ENCODE measurements at places on chromosomes 3 and 15. TPM values are rescaled to one million over a fixed set of nuclear protein-coding genes. Genes with fewer than 3 reads are reported as not detected.
A peak's percentile ranks its signal among the peaks of the same experiment; 100 is the strongest.

GRCh38 chr3:143041903-143042302 lies 40.5 kb downstream of the U2SURP start:
- peaks cover 67% of the 10 kb centered on the region for H3K36me3 ChIP-seq
- no peaks in the 10 kb centered on the region for H3K4me1 ChIP-seq
- H3K27ac ChIP-seq = no peak overlapping the region
- no peak for DNase-seq
- H3K27me3 ChIP-seq = no peaks in the 10 kb centered on the region

GRCh38 chr15:34047893-34048775 lies 9.1 kb upstream of the AVEN start:
- no peaks in the 10 kb centered on the region for H3K36me3 ChIP-seq
- no peaks in the 10 kb centered on the region for H3K27me3 ChIP-seq
- no peak overlapping the region for H3K4me3 ChIP-seq
- H3K4me1 ChIP-seq = no peaks in the 10 kb centered on the region

DNA sequence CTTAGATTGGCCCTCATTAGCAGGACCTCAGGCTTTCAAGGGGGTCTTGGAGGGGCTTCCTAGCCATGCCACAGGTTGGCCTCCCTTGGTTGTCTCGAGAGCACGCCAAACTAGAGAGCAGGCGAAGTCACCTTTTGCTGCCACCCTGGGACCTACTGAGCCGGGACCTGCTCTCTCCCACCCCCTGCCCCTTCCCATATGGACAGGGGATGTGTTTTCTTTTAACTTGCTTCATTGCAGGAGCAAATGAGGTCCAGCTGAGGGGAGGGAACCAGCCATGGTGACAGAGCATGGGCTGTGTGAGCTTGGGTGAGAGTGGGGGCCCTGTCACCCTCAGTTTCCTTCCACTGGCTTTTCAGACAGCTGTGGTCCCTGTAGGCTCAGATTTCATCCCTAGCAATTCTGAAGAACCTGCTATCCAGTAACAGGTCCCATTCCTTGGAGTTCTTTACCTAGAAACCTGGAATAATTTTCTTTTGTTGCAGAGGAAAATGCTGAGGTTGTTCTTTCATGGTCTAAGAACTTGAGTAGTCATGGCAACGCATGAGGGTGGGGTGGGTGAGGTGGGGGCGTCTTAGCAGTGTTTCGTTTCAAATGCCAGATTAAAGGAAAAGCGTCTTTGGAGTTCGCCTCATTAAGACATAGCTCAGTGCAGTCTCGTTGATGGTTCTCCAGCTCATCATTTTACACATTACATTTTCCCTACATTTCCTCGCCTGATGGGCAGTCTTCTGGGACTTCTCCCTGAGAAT lies 20.1 kb upstream of the MAGEF1 start:
- no peak overlapping the region for H3K27ac ChIP-seq
- peaks cover 15% of the 10 kb centered on the region for H3K4me1 ChIP-seq

DNA sequence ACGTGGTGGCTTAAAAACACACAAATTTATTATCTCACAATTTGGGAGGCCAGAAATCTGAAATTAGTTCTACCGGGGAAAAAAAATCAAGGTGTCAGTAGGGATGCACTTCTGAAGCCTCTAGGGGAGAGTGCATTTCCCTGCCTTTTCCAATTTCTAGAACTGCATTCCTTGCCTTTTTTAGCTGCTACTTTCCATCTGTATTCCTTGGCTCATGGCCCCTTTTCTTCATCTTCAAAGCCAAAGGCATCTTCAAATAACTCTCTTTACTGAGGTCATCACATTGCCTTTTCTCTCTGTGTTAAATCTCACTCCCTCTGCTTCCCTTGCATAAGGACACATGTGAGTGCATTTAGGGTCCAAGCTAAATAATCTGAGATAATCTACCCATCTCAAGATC lies 69.5 kb upstream of the NEO1 start:
- H3K36me3 ChIP-seq = no peaks in the 10 kb centered on the region
- no peak overlapping the region for H3K4me3 ChIP-seq
- H3K4me1 ChIP-seq = no peaks in the 10 kb centered on the region

GRCh38 chr15:95365511-95366107 lies 964.9 kb upstream of the NR2F2 start:
- H3K4me3 ChIP-seq = no peak overlapping the region
- peaks cover 14% of the 10 kb centered on the region for H3K4me1 ChIP-seq
- peak overlapping the region; percentile 29 for H3K27ac ChIP-seq
- no peak for DNase-seq
- no peaks in the 10 kb centered on the region for H3K27me3 ChIP-seq

DNA sequence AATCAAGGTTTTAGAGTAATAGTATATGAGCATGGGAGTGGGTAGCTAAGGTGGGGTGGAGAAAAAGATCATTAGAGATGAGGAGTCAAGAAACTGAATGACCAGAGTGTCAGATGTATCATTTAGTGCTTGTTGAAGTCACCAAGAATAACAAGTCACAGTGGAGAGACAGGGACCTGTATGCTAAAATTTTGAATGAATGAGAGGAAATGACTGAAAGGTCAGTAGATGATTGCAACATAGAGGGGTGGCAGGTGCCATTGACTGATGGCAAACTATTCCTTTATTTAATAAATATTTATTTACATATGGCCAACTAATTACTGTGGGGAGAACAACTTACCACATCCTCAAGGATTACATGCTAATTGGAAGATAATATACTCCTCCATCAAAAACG lies 75.0 kb upstream of the ANKRD28 start:
- no peak overlapping the region for H3K4me3 ChIP-seq
- no peak for DNase-seq
- no peaks in the 10 kb centered on the region for H3K27me3 ChIP-seq
- no peaks in the 10 kb centered on the region for H3K36me3 ChIP-seq
- no peaks in the 10 kb centered on the region for H3K4me1 ChIP-seq

GRCh38 chr3:142278451-142278850 lies 53.1 kb upstream of the GK5 start:
- no peak for DNase-seq
- no peaks in the 10 kb centered on the region for H3K36me3 ChIP-seq
- H3K27ac ChIP-seq = no peak overlapping the region
- H3K4me3 ChIP-seq = no peak overlapping the region
- no peaks in the 10 kb centered on the region for H3K27me3 ChIP-seq
- no peaks in the 10 kb centered on the region for H3K4me1 ChIP-seq

GRCh38 chr3:100966049-100966491 lies 27.2 kb downstream of the ABI3BP start:
- DNase-seq = no peak
- no peak overlapping the region for H3K4me3 ChIP-seq
- no peaks in the 10 kb centered on the region for H3K27me3 ChIP-seq
- no peaks in the 10 kb centered on the region for H3K36me3 ChIP-seq

DNA sequence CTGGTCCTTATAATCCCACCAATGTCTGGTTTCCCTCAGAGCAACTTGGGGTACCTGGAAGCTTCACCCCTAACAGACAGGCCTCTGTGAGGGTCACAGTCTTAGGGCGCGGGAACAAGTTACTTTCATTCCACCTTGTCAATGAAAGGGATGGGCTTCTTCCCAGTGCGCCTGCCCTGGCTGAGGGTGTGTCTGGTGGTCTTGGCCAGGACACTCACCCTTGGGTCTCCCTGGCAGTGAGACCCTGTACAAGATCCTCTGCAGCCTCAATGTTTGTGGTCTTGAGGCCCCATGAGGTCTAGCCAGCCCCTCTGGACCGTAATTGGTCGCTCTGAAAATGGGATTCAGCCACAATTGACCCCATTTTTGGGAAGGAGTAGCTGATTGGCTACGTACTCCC lies 40.2 kb downstream of the SMAD6 start:
- H3K4me1 ChIP-seq = peaks cover 31% of the 10 kb centered on the region
- H3K4me3 ChIP-seq = no peak overlapping the region
- H3K36me3 ChIP-seq = no peaks in the 10 kb centered on the region
- no peak for DNase-seq
- H3K27ac ChIP-seq = no peak overlapping the region
- H3K27me3 ChIP-seq = no peaks in the 10 kb centered on the region

The FBXL22 gene
- 4.9 TPM for total RNA-seq

GRCh38 chr3:59576606-59577005 lies 526.8 kb upstream of the CFAP20DC start:
- no peak overlapping the region for H3K27ac ChIP-seq
- no peak overlapping the region for H3K4me3 ChIP-seq
- H3K27me3 ChIP-seq = no peaks in the 10 kb centered on the region
- peaks cover 29% of the 10 kb centered on the region for H3K4me1 ChIP-seq

GRCh38 chr3:77203851-77204250 lies 164.0 kb downstream of the ROBO2 start:
- H3K4me1 ChIP-seq = no peaks in the 10 kb centered on the region
- H3K36me3 ChIP-seq = no peaks in the 10 kb centered on the region
- no peaks in the 10 kb centered on the region for H3K27me3 ChIP-seq
- DNase-seq = no peak
- H3K27ac ChIP-seq = no peak overlapping the region
- no peak overlapping the region for H3K4me3 ChIP-seq

DNA sequence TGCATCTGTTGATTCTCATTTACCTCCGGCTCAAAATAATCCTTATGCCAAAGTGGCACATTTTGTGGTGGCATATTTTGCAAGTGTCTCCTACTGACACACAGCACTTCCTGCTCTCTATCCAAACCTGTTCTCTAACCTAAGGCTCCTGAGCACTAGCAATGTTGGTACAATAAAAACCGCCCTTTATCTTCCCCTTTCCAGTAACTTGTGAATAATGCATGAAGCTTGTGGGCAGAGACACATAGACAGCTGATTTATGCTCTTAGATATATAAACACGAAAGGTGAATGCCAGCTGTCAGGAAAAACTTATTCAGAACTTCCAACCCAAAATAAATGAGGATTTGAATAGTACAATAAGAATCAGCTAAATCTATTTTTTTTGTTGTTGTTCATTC lies 34.6 kb upstream of the ARPIN start:
- no peak overlapping the region for H3K27ac ChIP-seq
- H3K4me1 ChIP-seq = no peaks in the 10 kb centered on the region
- no peak for DNase-seq
- H3K36me3 ChIP-seq = no peaks in the 10 kb centered on the region
- H3K27me3 ChIP-seq = no peaks in the 10 kb centered on the region

GRCh38 chr3:197317250-197317963 lies 19.0 kb upstream of the DLG1 start:
- no peak for DNase-seq
- no peaks in the 10 kb centered on the region for H3K27me3 ChIP-seq
- peaks cover 3% of the 10 kb centered on the region for H3K4me1 ChIP-seq

DNA sequence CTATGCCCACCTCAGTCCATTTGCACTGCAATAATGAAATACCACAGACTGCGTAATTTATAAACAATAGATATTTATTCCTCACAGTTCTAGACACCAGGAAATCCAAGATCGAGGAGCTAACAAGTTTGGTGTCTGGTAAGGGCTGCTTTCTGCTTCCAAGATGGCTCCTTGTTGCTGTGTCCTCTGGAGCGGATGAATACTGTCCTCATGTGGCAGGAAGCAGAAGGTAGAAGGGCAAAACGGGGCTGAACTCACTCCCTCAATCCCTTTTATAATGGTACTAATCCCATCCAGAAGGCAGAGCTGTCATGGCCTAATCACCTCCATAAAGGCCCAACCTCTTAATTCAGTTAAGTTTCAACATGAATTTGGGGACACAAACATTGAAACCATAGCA lies 75.3 kb downstream of the P2RY1 start:
- no peak for DNase-seq
- no peaks in the 10 kb centered on the region for H3K27me3 ChIP-seq
- H3K4me1 ChIP-seq = no peaks in the 10 kb centered on the region
- no peaks in the 10 kb centered on the region for H3K36me3 ChIP-seq
- no peak overlapping the region for H3K4me3 ChIP-seq
- H3K27ac ChIP-seq = peak overlapping the region; percentile 56

DNA sequence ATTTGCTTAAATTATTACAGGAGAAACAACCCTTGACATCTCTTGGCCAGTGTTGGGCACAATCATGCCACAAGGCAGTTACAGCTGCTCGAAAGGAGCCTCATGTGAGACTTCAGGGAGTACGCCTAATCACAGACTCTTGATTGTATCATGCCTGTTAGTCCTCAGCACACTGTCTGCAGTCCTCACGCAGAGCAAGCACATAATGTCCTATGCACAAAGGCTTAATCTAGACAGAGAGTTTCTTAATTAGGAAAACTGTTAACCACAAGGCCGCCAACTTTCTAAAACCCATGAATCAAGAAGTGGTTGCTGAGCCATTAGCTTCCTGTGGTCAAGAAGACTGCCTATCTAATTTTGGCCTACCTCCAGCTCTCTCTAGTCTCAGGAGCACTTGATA lies 172.0 kb downstream of the UNC13C start:
- no peak overlapping the region for H3K27ac ChIP-seq
- DNase-seq = no peak
- no peaks in the 10 kb centered on the region for H3K4me1 ChIP-seq
- H3K27me3 ChIP-seq = no peaks in the 10 kb centered on the region

DNA sequence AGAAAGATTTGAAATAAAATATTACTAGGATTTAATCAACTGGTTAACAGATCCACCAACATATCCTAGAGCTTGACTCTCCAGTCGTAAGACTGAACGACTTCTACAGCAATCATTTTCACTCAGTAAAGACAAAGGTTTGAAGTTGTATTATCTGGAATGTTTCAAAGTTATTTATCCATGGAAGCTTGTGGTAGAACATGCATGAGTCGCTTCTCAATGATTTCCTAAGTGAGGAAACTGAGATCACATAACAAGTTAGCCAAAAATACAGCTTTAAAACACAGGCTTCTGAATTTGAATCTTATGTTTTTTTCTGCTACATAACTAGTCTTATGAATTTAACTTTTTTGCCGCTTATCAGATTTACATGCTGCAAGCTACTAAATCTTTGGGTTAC lies 241.8 kb downstream of the FOXP1 start:
- no peak for DNase-seq
- no peaks in the 10 kb centered on the region for H3K27me3 ChIP-seq
- H3K36me3 ChIP-seq = no peaks in the 10 kb centered on the region
- peaks cover 4% of the 10 kb centered on the region for H3K4me1 ChIP-seq
- H3K4me3 ChIP-seq = no peak overlapping the region

The POPDC2 gene
- 0.91 TPM for total RNA-seq

DNA sequence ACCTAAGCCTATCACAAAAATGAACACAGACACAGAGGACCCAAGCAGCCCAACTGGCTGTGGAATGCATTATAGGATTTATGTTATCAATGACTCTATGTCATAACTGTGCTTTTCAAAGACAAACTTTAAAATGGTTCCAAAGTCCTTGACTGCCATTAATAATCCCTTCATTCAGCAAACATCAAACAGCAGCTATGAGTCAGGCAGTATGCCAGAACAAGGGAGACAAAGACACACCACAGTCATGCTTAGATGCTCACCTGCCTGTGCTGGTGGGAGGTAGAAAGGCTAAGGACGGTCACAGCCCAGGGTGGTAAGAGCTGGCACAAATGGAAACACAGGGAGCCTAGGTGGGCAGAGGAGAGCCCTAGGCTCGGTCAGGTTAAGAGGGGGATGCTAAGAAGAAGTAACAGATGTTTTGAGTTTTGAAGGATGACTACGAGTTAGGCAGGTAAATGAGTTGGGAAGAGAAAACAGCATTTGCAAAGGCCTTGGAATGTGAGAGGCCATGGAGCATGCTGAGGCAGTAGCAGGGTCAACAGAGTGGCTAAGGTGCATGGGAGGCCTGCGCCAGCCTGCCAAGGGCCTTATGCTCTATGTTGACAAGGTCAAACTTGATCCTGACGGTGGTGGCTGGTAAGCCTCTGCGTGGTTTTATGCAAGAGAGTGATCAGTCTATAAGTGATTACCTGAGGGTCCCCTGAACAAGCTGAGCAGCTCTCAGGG lies 23.0 kb downstream of the NMNAT3 start:
- H3K36me3 ChIP-seq = no peaks in the 10 kb centered on the region
- H3K27me3 ChIP-seq = no peaks in the 10 kb centered on the region
- DNase-seq = no peak
- H3K4me3 ChIP-seq = no peak overlapping the region
- no peak overlapping the region for H3K27ac ChIP-seq

The CHRM5 gene
- total RNA-seq = not detected

The UBAP1L gene
- 1.7 TPM for total RNA-seq

The RAF1 gene
- total RNA-seq = 107 TPM

The ITIH1 gene
- not detected for total RNA-seq

The RBPMS2 gene
- 0.75 TPM for total RNA-seq

All from esophagus squamous epithelium (tissue), 5 donors.